RKO (cell line): ENCODE measurements at places on chromosomes 7 and 10.

DNA sequence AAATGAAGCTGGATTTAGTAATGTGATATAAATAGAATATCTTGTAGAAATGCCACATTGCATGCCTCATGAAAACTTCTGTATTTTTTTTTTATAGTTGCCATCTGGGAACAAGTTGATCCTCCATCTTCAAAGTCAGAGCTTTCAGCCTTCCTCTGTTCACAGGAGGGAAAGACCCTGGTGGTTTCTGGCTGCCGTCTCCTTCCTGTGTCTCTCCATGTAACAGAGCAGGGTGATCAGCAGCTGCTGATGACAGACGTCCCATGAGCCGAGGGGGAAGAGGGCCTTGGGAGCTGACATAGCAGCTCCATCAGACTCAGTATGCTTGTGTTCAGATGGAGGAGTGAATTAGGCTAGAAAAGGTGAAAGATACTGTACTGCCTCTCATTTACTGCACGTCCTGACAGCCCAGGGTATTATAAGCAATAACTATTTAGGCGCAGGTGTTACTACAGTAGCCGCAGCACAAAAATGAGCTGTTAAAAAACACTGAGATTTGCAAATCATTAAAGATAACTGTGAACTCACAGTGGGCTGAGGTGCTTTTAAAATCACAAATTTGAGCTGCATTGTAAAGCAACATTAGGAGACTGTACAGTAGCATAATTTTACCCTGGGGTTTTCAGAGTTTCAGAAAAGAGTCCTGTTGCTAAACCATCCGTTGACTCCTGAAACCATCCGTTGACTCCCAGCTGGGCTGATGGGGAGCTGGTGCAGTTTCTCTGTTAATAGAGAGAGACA lies 103.3 kb downstream of the CFAP58 start:
- no peak for DNase-seq

- no peak for DNase-seq
Measured at GRCh38 chr7:42765931-42766330, 145.9 kb downstream of the C7orf25 start.

- DNase-seq, result peak; percentile 23
Measured at GRCh38 chr10:32004161-32004591, 52.0 kb downstream of the KIF5B start.

DNA sequence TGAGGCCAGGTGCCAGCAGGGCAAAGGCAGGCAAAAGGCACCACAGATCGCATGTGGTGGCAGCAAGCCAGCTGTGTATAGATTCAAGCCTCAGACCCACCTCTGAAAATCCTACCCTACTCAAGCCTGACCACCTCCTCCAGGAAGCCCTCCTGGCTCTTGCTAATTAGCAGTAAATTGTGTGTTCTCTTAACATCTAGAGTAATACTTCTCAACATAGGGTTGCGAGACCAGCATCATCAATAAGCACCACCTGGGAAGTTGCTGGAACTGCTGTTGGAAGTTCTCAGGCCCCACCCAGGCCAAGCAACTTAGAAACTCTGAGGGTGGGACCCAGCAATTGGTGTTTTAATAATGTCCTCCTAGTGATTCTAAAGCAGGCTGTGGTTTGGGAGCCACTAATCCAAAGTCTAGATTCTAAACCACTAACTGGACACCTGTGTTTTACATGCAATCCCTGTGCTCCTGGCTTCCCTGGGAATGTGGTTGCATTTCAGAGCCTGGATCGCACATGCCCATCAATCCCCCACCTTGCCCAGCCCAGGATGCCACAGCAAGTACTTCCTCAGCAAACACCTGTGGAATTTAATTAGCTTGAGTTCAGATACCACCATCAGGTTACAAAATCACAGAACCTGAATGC lies 46.2 kb downstream of the KCNMA1 start:
- DNase-seq, result no peak
